T-helper 2 cell treated with Interferon-gamma antibody and Interleukin-4, amounts not matched to agents 5 μg/mL and 100 μg/mL, for 36 hours (primary cell): ENCODE measurements at places on chromosomes 2 and 18.

- no peak for DNase-seq
Observed at GRCh38 chr2:83565181-83565580, 893.9 kb downstream of the SUCLG1 start.

DNA sequence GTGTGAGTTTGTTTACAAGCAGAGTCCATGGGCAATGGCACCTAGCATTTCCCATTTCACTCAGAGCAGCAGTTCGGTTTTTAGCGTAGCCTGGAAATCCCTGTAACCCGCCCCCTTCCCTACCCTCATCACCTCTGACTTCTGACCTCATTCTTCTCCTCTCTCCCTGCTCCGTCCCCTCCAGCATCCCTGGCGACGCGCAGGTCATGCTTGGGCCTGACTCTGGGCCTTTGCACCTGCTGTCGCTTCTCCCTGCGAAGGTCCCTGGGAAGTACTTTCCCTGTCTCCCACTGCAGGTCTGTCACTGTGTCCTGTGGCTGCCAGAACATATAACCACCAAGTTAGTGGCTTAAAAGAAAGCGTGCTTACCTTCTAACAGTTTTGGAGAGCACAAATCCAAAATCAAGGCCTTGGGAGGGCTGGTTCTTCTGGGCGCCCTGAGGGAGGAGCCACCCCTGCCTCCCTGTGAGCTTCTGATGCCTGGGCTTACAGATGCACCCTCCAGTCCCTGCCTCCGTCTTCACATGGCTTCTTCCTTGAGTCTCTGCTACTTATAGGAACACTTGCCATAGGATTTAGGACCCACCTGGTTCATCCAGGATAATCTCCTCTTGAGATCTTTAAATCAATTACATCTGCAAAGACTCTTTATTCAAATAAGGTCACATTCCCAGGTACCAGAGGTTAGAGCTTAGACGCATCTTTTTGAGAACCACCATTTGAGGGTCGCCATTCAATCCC, 8.1 kb upstream of the RAB17 start:
- DNase-seq: no peak

- DNase-seq: no peak
Observed at GRCh38 chr2:119523952-119524694, at the start of gene SCTR. TSS of gene SCTR (minus strand) at chr2:119524483. CDS start at chr2:119524226, 257 bp downstream.

- DNase-seq: no peak
Observed at GRCh38 chr2:64019975-64020528, 824 bp upstream of the VPS54 start.

GRCh38 chr2:45918463-45919159, 267.1 kb downstream of the PRKCE start:
- DNase-seq: no peak

- no peak for DNase-seq
Observed at GRCh38 chr2:21812766-21813165, 689.0 kb downstream of the TDRD15 start.

DNA sequence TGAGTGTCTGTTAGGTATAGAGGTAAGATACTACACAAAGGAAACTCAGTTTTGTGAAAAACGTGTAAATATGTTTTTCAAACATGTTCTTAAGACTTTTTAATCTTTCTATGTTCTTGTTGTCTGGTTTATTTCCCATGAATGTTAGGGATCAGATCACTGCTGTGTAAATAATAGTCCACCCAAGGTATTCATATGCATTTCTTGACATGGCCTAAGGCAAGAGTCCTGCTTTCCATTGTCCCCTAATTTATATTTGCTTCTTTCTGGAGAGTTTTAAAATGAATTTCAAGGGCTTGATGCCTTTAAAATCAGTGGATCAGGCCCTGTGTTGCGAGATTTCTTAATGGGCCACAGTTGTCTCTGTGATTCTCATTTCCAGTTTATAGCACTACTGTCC, 28.9 kb downstream of the CRIM1 start:
- no peak for DNase-seq

DNA sequence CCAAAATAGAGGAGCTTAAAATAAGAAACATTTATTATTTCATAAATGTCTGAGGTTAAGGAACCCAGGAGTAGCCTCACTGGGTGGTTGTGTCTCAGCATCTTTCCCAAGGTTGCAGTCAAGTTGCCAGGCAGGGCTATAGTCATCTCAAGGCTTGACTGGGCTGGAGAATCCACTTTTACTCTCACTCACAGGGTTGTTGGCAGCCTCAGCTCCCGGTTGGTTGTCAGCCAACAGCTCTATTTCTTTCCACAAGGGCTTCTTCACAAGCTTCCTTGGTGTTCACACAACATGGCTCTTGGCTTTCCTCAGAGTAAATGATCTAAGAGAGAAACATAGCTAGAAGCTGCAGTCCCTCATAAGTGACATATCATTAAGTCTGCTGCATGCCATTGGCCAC, 55.6 kb upstream of the TEX51 start:
- DNase-seq: no peak

DNA sequence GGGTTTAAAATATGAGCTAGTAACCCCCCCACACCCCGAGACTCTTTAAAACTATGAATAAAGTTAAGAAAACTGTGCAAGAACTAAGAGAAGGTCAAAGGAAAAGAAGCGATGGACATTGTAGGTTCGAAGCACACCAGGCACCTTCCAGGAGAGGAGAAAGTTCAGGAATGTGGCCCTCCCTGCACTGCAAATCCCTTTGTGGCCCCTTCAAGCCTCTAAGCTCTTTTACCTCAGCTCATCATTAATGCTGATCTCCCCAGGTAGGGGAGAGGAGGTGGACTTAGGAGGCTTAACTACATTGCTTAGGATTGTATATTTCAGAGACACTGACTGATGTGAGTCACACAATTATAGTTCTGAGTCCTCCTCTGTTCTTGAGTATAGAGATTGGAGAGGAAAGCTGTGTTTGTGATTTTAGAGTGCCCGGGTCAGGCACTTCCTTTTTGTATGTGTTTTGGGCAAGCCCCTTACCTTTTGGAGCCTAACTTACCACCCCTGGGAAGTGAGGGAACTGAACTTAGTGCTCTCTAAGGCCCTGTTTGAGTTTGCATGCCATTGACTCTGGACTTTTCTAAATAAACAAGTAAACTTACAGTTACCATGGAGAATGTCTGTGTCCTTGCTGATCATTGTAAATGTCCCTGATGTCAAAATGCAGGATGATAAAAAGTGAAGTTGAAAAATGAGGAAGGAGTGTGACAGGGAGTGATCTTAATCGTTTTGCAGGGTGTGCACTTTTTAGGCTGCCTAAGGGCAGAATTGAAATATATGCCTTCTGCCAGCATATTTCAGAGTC, 140.8 kb upstream of the ZEB2 start:
- DNase-seq: no peak

DNA sequence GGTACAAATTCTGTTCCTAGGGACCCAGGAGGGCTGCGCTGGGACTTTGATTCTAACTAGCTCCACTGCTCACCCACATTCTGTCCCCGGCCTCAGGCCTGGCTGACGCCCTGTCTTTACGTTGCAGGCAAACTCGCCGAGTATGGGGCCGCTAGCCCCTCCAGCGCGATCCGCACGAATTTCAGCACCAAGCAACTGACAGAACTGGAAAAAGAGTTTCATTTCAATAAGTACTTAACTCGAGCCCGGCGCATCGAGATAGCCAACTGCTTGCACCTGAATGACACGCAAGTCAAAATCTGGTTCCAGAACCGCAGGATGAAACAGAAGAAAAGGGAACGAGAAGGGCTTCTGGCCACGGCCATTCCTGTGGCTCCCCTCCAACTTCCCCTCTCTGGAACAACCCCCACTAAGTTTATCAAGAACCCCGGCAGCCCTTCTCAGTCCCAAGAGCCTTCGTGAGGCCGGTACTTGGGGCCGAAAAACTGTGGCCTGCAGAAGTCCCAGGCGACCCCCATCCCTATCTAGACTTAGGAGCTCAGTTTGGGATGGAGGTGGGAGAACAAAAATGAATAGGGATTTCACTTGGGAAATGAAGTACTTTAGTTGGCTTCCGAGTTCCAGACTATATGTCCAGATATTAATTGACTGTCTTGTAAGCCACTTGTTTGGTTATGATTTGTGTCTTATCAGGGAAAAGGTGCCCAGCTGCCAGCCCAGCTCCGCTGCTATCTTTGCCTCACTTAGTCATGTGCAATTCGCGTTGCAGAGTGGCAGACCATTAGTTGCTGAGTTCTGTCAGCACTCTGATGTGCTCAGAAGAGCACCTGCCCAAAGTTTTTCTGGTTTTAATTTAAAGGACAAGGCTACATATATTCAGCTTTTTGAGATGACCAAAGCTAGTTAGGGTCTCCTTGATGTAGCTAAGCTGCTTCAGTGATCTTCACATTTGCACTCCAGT, 1.5 kb downstream of the HOXD1 start:
- DNase-seq: no peak

DNA sequence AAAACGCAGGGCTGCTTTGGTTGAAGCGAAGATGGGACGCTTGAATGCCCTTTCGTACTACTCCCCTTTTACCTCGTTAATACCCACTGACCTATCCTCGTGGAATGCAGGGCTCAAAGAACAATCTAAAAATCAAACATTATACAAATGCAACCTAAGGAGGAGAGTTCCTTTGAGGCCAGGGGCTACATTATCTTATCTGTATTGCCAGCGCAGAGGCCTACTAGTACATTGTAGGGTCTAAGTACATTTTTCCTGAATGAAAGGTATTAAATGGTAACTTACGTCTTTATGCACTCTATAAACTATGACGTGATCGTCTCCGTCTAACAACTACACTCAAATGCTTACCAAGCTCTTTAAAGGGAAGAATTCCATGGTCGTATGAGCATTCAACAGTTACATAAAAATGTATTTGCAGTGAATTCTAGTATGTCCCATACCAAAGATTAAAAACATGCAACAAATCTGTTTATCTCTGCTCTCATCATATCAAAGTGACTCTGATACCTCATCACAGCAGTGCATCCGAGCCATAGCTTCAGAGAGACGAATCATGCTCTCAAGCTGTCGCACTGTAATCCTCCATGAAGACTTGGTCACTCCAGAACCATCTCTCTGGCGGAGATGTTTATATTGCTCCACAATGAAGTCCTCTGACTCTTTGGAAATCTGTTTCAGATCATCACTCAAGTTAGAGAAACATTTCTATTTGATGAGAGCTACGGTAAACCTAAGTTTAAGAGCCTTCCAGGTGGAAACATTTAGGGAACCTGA, 14.1 kb upstream of the LCT start:
- DNase-seq: no peak

DNA sequence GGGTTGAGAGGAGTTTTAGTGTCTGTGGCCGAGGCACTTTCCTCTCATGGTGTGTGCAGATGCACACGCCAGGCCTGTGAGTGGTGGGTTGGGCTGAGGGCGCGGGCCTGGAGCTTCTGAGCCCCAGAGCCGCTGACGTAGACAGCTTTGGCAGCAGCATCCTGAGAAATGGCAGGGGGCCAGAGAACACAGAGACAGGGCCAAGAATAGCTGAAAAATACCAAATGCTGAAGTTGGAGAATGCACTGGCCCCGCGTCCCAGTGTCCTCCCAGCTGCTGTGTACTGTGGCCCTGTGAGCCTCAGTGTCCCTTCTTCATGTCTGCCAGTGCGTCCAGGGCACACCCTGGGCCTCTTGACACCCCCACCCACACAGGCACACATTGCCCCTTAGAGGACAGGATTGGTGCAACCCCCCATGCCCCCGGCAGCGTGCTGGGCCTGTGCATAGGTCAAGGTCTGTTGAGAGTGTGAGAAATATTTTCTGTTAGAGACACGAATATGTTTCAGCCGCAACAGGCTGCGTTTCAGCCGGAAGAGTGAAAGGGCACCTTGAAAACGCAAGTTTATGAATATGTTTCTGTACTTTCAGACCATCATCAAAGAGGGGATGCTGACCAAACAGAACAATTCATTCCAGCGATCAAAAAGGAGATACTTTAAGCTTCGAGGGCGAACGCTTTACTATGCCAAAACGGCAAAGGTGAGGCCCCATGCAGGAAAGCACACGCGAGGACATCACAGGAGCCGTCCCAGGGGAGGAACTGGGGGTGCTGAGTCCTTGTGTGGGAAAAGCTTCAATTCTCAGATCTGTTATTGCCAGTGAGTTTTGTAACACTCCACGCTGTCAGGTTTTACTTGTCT, 33.6 kb downstream of the DGKD start:
- no peak for DNase-seq

DNA sequence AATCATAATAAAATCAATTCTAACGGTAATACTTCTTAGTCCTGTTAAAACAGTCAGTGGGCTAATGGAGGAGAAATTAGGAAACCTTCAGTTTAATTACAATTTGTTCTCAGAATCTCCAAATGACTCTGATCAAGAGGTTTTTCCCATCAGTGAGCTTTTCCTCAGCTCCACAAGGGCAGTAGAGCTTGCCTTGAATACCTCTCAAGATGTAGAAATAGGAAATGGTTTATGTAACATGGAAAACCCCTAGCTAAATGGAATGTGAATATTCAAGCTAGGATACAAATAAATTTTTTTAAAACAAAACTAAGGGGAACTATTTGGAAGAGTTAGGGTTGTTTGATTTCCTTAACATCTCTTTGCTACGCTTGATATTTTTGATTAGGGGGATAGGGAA, 87.5 kb downstream of the PLEKHM3 start:
- no peak for DNase-seq

GRCh38 chr2:70258532-70258875, 567 bp downstream of the PCYOX1 start:
- DNase-seq: no peak

DNA sequence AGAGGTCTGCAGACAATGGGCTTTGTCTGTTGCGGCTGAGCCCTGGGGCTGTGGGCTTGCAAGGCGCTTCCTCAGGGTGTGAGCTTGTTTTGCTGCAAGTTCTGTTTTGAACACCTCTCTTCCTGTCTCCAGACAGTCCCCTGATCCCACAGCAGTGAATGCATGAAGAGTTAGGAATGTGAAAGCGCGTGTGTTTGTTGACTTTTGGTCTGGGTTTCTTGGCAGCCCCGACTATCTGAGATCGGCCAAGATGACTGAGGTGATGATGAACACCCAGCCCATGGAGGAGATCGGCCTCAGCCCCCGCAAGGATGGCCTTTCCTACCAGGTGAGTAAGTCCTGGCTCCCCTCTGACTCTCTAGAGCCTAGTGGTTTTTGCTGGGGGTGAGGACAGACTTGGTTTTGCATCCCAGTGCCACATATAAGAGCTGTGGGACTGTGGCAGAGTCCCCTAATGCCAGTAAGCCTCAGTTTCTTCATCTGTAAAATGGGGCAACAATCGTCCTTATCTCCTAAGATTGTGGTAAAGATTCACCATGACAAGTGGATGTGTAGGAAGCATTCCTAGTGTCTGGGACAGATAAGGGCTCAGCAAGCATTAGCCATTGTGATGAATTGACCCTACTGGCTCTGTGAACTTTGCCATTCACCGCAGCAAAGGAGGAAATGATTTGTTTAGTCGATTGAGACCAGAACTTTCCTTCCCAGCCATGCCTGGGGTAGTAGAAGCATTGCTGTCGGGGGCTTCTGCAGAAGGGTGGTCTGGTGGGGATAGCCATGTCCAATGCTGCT, 3.0 kb downstream of the LBH start:
- peak; percentile 71 for DNase-seq
